ENCODE measurements at places on chromosomes 1 and 21.
A peak's percentile ranks its signal among the peaks of the same experiment; 100 is the strongest.

GRCh38 chr21:14712121-14712715, 166.1 kb upstream of the SAMSN1 start:
- DNase-seq = no peak

DNA sequence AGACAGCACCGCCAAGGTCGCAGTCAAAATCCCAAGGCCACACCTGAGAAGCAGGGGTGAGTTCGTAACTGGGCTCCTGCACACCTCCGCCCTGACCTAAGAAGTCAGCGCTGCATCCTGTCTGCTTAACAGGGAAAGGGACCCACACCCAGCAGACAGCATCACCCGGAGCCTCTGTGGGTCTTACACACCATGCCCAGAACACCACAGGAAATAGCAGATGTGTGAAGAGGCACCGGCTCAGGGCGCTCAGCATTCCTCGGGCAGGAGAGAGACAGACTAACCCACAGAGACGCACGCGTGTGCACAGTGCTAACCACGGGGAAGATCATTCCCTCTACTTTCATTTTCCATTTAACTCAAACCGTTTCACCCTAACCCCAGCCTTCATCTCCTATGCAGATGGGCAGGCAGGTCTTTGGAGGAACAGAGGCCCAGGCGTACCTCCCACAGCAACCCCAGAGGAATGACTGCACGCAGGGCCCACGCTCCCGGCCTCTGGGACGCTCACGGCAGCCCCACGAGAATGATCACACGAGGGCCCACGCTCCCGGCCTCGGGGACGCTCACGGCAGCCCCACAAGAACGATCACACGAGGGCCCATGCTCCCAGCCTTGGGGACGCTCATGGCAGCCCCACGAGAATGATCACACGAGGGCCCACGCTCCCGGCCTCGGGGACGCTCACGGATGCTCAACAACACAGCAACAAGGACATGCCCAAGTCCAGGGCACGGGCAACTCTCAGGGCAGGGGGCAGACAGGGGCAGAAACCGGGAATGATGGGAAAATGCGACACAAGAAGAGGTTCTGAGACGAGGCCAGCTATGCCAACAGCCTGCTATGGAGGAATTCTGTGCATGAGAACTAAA, 20.9 kb downstream of the POFUT2 start:
- no peak for DNase-seq

DNA sequence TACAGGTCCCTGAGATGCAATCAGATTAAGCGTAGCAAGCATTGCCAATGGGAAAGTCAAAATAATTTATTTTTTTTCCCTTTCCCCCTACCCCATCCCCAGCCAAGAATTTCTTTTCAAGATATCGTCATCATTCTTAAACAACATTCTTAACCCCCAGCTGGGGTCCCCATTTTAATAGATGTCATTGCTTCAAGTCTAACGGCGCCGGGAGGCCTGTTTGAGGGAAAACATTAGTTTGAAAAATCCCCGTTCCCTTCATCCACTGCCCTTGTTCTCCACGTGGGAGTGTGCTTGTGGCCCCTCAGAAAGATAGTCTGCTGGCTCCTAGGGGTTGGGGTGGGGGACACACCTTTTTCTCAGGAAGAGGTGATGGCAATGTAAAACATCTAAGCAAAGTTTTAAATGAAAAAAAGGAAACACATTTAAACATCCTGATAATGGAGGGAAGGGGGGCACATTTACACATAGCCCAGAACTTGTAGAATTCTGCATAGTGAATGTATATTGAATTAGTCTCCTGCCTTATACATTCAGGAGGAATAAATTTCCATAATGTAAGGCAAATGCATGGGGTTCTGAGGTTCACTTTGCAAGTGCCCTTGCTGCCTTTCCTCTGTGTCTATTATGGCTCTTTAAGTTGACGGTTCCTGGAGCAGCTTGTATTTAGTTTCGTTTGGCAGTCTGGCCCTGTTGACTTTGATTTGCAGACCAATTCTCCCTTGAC, 6.8 kb downstream of the TRNP1 start:
- peak; percentile 32 for DNase-seq

GRCh38 chr1:163436140-163436812, 114.5 kb downstream of the NUF2 start:
- no peak for DNase-seq

DNA sequence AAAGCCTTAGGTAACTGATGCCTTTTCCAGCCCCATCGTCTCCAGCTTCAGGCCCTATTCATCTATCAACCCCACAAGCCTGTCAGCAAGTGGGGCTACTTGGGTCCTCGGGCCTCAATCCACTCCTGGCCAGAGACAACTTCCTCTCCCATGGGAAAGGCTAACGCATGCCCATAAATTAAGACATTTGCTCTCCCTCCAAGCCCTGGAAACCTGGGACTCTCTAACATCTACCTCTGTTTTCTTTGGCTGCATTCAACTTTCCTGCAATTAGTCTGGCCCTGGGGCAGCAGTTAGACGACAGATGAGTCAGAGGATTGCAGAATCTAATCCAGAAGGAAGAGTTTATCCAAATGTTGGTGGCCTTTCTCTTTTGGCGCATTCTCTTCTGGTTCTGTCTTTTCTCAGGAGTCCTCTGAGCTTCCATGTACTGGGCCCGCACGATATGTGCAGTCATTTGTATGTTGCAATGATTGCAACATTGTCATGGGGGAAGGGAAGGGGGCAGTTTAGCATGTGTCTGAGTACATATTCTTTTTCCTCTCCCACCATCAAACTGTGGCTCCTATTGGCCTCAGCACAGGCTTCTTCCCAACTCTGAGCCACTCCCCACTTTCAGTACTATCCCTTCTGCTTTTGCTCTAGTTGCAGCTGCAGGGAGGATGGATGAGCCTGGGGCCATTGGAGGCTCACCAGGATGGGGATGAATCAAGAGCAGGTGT, 54.4 kb downstream of the NAV1 start:
- no peak for DNase-seq

DNA sequence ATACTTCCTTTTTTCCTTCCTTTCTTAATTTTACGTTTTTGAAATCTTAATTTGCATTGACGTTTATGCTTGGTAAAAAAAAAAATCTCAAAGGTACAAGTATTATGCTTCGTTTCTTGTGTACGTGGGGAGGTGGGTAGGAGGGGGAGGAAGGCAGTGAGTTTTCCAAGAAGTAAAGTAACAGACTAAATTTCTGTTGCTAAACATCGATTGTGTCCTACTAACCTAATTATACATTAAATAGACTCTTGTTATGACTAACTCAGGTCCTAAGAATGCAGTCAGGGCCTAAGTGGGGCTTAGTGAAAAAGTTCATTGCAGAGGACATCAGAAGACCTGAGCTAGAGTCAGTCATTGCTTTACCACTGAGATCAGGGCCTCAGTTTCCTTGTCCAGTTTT, 17.5 kb downstream of the NEK7 start:
- no peak for DNase-seq

DNA sequence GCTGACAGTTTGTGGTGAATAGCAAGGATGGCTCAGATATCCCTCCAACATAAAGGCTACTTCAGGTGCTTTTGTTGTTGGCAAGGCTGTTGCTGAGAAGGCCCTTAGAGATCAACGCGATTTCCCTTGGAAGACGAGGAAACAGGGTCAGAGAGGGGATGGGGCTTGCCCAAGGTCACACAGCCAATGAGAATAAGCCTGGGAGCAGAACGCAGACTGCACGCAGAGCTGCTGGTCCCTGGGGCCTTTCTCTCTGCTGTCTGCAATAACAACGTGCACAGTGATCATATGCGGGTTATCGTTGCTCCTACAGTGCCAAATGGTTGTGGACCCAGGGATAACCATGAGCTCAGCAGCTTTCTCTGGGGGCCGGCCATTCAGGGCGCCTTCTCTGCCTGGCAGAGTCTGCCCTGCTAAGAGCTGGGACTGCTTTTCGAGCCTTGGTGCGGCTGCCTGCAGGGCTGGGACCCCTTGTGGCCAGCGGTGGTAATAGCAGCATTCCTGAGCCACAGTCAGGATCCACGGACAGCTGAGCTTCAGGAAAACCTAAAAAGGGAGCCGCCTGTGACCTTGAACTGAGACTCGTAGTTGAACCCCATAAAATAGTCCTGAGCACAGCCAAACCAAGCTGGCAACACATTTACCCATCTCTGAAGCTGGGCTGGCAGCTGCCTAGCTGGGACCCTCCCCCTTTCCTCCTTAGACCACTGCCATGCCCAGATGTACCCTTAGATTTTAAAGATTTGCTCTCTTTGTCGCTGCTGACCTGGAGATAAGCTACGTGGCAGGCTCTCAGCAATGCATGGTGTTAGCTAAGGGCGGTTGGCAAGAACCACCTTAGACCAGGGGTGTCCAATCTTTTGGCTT, 39.8 kb downstream of the HTR6 start:
- peak; percentile 62 for DNase-seq

GRCh38 chr1:220708936-220709801, 19.0 kb downstream of the C1orf115 start:
- no peak for DNase-seq

GRCh38 chr1:116855773-116856201, 53.9 kb upstream of the PTGFRN start:
- no peak for DNase-seq

GRCh38 chr1:55650444-55650843, 435.3 kb upstream of the USP24 start:
- no peak for DNase-seq

DNA sequence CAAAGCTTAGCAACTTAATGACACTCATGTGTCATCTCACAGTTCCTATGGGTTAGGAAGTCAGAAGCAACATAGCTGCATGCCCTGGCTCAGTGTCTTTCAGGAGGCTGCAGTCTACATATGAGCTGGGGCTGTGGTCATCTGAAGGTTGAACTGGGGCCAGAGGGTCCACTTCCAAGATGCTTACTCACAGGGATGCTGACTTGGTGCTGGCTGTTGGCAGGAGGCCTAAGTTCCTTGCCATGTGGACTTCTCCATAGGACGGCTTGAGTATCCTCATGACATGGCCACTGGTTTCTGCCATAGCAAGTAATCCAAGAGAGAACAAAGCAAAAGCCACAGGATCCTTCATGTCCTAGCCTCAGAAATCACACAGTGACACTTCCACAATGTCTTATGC, 12.1 kb upstream of the FAM43B start:
- DNase-seq = no peak

DNA sequence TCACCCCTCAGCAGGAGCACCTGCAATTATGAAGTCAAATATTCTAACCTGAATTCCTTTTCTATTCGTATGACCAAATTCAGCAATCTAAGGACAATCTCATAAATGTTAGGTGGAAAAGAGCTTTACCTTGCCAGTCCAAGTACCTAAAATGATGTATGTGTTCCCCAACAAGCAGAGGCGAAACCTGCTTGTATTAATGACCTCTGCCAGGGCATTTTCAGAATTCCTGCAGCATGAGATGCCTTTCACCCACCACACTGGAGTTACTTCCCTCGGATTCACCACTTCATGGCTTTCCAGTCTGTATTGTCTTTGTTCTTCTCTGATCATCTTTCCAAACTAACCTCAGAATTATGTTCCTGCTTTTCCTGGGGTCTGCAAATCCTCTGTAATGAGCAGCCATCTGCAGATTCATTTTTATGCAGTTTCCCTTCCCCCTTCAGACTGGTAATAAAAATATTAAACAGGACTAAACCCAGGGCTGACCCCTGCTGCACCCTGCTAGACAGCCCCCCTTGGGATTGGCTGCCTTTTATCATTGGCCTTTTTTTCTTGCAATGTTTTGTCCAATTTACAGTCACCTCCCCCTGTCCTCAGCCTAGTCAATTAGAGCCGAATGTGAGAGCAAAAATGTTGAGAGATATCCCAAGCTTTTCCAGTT, 26.6 kb upstream of the CASQ2 start:
- DNase-seq = no peak

DNA sequence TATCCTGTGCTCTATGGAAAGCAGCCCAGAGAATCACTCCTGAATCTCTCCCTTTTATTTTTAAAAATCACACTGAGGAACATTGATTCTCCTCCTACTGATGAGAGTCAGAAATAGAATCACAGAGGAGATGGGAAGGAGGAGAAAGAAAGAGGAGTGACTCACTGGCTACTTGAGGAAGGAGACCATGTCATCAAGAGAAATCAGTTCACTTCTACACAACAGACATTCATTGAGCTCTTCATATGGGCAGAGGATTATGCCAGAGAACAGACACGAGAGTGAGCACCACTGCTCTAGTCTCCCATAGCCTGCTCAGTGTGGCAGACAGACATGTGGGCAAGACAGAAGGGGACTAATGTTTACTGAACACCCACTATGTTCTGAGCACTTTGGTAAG, 44.2 kb downstream of the RAB3B start:
- no peak for DNase-seq

DNA sequence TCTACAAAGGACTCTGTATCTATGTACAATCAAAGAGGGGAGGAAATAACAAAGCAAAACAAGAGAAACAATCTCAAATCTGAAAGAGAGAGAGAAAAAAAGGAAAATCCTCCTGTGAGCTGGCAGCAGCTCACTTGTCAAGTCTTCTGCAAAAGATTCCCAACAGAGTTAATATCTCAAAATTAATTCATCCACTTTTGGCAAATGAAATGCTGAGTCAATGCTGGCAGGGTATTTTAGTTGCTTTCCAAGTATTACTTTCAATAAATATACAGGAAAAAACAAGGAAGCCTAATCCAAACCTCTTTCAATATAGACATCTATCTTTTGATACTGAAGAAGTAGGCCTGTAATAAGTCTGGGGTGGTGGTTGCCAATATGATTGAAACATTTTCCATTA, 613.9 kb upstream of the NEGR1 start:
- DNase-seq = no peak

DNA sequence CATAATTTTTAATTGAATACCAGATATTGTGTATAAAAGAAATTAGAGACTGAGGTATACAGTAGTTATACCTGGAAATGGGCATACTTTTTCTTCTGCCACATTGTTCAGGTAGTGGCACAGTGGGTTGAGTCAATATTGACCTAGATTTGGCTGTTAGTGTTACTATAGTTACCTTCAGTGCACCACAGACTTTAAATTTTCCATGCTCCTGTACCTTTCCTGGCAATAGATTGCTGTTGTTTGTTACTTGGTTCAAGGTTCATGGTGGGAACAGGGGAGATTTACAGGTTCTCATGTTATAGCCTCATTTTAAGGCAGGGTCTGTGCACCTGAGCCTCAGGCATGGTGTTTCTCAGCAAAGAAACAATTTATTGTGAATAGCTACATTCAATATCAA, 218.7 kb downstream of the LBR start:
- DNase-seq = no peak

GRCh38 chr1:96872757-96873156, 151.2 kb downstream of the PTBP2 start:
- no peak for DNase-seq

GRCh38 chr1:162314206-162314605, 62.4 kb downstream of the SPATA46 start:
- DNase-seq = no peak

DNA sequence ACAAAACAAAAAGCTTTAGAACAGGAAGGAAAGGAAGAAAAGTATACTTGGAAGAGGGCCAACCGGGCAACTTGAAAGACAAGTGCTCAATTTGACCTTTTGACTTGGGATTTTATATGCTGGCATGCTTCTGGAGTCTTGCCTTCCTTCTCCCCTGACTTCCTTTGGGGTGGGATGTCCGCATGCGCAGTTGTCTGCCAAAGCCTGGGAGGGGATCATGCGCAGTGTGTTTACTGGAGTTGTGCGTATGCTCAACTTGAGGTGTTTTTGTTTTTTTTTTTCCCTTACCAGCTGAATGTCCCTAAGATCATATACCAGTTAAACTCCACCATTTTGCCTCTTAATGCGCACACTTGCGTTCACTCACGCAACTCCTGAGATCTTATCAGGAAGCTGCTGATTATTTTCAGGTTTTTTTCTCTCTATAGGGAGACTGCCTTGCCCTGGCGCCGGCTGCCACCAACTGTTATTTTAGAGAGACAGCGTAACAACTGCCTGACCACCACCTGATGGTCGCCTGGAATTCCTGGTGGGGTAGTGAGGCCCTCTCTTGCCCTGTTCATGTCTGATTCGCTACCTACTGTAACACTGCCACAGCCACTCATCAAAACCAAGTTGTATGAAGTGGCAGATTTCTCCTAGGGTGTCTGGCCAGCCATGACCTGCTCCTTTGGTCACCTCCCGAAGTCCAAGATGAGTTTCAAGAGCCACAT, 138.7 kb upstream of the ZNF644 start:
- DNase-seq = no peak

All from RPMI8226 (cell line).